ENCODE measurements at places on chromosomes 3 and 15.

DNA sequence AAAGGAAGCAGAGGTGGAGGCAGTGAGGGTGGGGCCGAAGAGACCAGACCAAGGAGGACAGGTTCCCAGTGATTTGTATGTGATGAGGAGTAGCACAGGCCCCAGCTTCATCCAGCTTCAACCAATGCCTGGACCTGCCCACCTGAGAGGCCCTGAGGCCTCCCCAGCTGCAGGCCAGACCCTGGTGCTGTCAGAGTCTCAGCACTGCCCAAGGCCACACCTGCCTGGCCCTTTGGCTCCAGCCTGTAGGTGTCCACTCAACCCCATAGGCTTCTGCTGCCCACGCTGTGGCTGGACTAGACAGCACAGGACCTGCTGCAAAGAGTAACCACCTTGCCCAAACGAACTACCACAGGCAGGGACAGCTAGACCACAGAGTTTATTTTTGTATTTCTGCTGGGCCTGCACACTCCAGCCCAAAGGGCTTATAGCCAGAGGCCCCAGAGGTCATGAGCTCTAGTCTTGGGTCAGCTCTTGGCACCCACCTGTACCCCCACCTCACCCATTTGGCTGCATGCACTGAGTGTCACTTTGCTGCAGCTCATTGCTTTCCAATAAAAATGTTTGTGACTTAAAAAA, 81.9 kb upstream of the CDV3 start:
- DNase-seq, result no peak

- DNase-seq, result no peak
These were observed 6.7 kb downstream of the ISLR start for GRCh38 chr15:74179983-74180880.

DNA sequence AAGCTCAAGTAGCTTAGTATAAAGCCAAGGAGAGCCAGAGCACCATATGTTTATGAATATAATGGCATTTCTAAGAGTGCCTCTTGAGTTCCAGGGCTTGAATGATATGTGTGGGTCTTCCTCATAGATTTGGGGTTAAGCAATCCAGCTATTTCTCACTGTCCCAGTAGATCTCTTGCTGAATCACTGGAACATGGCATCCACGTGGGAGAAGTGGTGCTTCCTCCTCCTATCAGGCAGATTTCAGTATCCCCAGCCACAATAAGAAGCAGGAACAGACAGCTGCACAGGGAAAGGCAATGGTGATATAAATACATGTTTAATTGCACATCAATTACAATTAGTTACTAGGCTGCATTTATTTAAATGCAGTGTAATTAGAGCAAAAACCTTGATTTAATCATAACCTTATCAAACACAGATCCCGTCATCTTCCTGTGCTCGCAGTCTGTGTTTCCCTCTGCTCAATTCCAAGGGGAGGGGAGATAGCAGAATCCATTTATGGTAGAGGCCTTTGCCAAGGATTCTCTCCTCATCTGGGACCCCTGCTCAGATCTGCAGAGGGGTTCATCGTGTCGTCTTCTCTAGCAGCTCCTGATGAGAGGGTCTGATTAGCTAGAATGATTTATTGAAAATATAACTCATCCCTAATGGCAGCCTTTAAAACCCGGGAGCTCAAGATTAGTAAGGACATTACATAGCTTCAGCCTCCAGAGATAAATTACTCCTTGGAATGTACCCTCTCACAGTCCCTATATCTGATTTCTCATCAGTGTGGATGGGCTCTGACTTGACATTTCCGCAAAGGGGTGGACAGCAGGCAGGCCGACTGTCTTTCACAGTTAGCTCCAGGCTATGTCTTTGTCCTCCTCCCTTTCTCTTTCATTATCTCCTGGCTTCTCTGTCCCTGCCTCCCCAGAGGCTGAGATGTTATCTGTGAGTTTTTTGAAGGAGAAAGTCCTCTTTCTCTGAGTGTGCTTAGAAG, 775.9 kb downstream of the AGBL1 start:
- no peak for DNase-seq

DNA sequence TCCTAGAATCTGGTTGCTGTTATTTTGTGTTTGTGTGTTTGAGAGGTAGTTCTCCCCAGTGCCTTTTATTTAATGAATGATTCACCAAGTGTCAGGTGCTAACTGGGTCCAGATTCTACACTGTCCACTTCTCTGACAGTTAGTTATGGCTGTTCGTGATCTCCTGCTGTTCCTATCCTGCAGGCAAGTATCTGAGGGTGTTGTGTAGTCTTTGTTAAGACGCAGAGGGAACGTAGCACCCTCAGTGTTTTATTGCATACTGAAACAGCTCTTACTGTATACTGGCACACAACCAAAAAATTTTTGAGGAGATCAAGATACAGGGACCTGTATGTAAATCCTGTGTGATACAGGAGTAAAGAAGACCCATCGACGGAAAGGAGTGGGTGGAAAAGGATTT, 1271.3 kb downstream of the ROBO1 start:
- DNase-seq, result no peak

- DNase-seq, result no peak
These were observed 41.3 kb downstream of the CMTM7 start for GRCh38 chr3:32432711-32433530.

- DNase-seq, result no peak
These were observed 180.9 kb upstream of the TBL1XR1 start for GRCh38 chr3:177378168-177378567.

DNA sequence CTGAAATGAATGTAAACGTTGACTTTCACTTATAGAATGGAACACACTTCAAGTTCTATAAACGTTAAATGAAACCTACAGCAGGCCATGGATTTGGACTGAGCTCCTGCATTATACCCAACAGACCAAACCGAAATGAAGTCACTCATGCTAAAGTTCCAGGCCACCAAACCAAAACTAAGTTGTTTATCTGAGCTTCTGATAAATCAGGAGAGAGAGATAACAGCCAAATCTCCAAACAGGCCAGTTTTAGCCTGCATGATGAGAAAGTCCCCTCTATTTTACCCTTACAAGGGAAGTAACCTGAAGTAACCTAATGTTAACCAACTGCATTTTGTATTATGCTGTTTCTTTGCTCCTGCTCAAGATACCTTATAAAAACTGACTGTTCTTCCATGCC, 44.5 kb downstream of the DCUN1D1 start:
- DNase-seq, result no peak

- DNase-seq, result no peak
These were observed 300.1 kb downstream of the RORA start for GRCh38 chr15:60928970-60929369.

DNA sequence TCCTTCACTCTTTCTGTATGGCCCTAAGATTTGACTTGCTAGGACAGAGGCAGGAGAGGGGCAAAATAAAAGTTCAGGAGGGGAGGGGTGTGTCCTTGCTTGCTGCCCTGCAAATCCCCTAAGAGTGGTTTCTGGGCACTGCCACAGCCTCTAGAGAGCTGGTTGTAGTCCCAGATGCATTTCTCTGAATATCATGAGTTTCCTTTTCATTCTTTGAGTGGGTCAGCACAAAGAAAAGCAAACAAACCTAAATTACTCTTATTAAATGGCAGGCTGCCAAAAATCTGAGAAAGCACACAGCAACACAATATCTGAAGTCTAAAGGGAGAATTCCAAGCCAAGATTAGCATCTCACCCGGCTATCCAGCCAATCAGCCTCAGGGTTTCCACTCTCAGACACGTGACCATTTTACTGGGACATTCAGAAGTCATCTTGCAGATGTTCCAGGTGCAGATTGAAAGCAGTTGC, 919.3 kb downstream of the TUSC7 start:
- no peak for DNase-seq

DNA sequence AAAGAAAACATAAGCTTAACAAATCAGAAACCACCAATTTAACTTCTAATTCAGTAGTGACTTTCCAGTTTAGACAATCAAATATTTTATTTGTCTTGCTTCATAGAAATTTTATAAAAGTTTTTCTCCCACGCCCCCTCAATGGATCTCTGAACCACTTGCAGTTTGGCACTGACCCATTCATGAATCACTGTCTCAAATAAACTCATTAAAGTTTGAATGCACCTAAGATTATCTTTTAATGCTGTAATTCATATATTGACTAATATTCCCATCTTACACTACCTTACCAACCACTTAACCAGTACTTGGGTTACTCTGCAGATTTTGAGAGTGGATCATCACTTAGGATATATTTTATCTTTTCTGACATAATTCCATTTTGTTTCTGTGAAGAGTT, 880.2 kb downstream of the OTOL1 start:
- no peak for DNase-seq

DNA sequence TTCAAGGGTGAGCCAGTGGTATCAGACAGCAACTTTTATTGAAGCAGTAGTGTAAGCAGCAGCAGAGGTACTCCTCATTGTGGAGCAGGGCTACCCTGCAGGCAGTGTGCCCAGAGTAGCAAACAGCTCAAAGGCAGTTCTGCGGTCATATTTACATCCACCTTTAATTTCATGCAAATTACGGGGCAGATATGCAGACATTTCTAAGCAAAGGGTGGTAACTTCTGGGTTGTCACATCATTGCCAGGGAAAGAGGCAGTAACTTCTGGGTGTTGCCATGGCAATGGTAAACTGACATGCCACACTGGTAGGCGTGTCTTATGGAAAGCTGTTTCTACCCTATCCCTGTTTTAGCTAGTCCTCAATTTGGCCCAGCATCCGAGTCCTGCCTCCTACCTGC, 46.5 kb upstream of the CLDN18 start:
- peak; percentile 97 for DNase-seq

GRCh38 chr15:53586799-53587198, 172.7 kb downstream of the WDR72 start:
- DNase-seq, result no peak

DNA sequence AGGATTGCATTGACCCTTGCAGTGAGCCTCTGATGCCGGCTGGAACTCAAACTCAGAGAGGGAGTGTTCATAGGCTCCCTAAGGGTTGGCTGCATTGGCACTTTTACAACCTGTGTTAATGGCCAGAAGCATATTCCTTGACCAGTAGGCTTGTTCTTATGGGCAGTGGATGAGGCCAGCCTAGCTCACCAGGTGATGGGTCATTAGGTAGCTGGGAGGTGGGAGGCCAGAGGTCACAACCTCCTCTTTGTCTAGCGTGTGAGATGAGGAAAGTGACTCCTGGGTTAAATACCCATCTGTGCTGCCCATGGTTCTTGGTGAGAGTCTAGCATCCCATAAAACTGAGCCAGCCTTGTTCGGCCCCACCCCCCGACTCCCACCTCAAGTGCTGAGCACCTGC, 275.7 kb upstream of the CTNNB1 start:
- DNase-seq, result no peak
